ENCODE measurements at places on chromosomes 1 and 21. TPM values are rescaled to one million over a fixed set of nuclear protein-coding genes. Genes with fewer than 3 reads are reported as not detected.

DNA sequence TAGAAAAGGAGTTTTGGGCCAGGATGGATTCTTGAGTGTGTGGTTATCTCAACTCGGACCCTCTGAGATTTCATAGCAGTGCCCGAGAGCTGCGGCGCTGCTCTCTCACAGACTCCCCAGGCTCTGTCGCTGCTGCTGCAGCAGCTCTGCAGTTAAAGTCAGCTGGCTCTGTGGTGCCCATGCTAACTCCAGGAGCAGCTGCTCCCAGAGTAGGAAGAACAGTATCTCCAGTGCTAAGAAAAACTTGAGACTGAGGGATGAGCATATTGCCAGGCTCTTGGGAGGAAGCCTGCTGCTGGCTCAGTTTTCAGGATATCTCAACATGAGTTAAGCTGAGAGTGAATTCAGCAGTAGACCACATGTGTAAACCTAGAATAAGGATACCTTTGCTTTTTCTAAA lies 4.5 kb downstream of the LCE2D start:
- no peaks in the 10 kb centered on the region for H3K4me1 ChIP-seq
- H3K36me3 ChIP-seq: no peaks in the 10 kb centered on the region
- no peak overlapping the region for H3K27ac ChIP-seq
- H3K4me3 ChIP-seq: no peak overlapping the region

DNA sequence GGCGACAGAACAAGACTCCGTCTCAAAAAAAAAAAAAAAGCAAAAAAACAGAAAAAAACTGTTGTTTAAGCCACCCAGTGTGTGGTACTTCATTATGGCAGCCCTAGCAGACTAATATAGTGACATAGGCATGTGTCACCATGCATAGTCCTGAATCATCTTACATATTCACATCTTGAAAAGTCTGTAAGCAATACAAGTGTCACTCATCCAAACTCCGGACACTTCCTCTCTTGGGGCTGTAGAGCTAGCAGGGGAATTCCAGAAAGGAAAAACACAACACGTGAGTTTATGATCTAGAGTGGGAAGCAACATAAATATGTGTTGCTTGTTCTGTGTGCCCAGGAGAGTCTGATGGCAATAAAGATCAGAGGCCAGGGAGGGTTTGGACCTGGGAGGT lies 81.6 kb upstream of the KCNE2 start:
- H3K27me3 ChIP-seq: no peaks in the 10 kb centered on the region
- no peak for DNase-seq
- H3K27ac ChIP-seq: no peak overlapping the region
- H3K4me1 ChIP-seq: no peaks in the 10 kb centered on the region
- no peak overlapping the region for H3K4me3 ChIP-seq

- no peak overlapping the region for H3K27ac ChIP-seq
- DNase-seq: no peak
- H3K4me3 ChIP-seq: no peak overlapping the region
- no peaks in the 10 kb centered on the region for H3K27me3 ChIP-seq
- H3K4me1 ChIP-seq: no peaks in the 10 kb centered on the region
- no peaks in the 10 kb centered on the region for H3K36me3 ChIP-seq
These were observed 50.7 kb downstream of the VAV3 start for GRCh38 chr1:107914119-107914765.

Gene SLC44A3
- 1.3 TPM for polyA plus RNA-seq

Gene CDA
- 2.9 TPM for polyA plus RNA-seq

Gene HHIPL2
- 0.06 TPM for polyA plus RNA-seq

- DNase-seq: no peak
- no peak overlapping the region for H3K4me3 ChIP-seq
- peaks cover 15% of the 10 kb centered on the region for H3K4me1 ChIP-seq
- no peak overlapping the region for H3K27ac ChIP-seq
These were observed 7.5 kb downstream of the KDM5B start for GRCh38 chr1:202800742-202801141.

GRCh38 chr1:243447844-243448243 lies 192.0 kb downstream of the SDCCAG8 start:
- no peak overlapping the region for H3K4me3 ChIP-seq
- H3K36me3 ChIP-seq: no peaks in the 10 kb centered on the region
- H3K4me1 ChIP-seq: peaks cover 23% of the 10 kb centered on the region
- DNase-seq: no peak
- H3K27ac ChIP-seq: no peak overlapping the region
- H3K27me3 ChIP-seq: no peaks in the 10 kb centered on the region

DNA sequence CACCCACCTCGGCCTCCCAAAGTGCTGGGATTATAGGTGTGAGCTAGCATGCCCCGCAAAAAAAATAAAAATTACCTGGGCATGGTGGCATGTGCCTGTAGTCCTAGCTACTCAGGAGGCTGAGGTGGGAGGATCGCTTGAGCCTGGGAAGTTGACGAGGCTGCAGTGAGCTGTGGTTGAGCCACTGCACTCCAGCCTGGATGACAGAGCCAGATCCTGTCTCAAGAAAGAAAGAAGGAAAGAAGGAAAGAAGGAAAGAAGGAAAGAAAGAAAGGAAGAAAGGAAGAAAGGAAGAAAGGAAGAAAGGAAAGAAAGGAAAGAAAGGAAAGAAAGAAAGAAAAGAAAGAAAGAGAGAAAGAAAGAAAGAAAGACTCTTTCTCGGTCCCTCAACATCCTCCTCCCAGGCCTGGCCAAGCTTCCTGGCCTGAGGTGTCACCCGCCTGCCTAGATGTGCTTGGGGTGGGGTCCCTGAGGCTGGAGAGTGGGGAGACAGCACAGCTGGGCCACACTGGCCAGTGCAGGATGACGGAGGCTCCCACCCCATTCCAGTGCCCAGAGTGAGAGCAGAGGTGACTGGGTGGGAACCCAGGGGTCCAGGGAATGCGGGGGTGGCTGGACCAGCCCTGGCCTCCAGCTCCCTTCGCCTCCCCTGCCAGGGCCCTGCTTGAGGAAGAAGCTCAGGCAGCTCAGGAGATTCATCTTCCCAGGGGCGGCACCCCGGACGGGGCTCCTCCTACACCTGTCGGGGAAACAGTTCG lies 10.2 kb upstream of the GNB1 start:
- H3K4me3 ChIP-seq: no peak overlapping the region
- no peak for DNase-seq
- H3K36me3 ChIP-seq: no peaks in the 10 kb centered on the region
- H3K27ac ChIP-seq: no peak overlapping the region
- H3K27me3 ChIP-seq: no peaks in the 10 kb centered on the region
- peaks cover 4% of the 10 kb centered on the region for H3K4me1 ChIP-seq

GRCh38 chr1:218575856-218576255 lies 230.7 kb downstream of the TGFB2 start:
- no peak for DNase-seq
- H3K27ac ChIP-seq: no peak overlapping the region
- no peaks in the 10 kb centered on the region for H3K4me1 ChIP-seq
- no peaks in the 10 kb centered on the region for H3K36me3 ChIP-seq
- no peak overlapping the region for H3K4me3 ChIP-seq

DNA sequence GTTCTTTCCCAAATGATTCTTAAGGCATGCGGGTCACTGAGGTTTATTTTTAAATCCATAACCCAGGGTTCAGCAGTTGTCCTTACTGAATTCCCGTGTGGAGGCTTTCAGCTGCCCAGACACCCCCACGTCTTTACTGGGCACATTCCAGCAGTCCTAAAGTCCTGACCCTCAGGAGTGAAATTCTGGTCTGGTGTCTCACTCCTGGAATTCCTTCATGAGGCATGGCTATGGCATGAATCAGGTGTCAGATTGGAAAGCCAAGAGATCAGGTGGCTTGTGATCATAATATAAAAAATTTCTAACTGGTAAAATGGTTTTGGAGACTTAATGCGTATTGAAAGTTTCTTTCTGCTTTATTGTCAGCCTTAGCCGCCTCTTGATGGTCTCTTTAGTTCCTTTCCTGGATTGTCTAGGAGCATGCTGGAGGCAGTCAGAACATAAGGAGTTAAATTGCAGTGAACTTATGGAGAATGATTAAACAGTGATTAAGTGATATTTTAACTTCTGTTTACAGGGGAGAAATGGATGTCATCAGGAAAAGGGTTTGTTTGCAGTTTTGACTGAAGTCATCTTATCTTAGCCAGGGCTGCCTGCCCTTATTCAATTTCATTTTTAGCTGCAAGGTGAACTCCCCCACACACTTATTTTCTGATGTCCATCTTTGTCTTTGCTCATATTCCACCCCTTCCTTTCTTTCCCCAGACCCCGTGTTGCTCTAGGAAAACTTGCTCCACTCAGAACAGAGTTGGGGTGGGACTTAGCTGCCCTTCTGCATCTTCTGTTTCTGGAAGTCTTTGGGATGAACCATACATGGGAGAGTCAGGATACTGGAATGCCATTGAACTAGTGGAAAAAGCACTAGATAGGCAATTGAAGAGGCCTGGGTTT lies 25.7 kb upstream of the MACF1 start:
- no peaks in the 10 kb centered on the region for H3K27me3 ChIP-seq
- H3K4me3 ChIP-seq: no peak overlapping the region
- peaks cover 9% of the 10 kb centered on the region for H3K4me1 ChIP-seq
- no peaks in the 10 kb centered on the region for H3K36me3 ChIP-seq
- peak overlapping the region; percentile 59 for H3K27ac ChIP-seq

DNA sequence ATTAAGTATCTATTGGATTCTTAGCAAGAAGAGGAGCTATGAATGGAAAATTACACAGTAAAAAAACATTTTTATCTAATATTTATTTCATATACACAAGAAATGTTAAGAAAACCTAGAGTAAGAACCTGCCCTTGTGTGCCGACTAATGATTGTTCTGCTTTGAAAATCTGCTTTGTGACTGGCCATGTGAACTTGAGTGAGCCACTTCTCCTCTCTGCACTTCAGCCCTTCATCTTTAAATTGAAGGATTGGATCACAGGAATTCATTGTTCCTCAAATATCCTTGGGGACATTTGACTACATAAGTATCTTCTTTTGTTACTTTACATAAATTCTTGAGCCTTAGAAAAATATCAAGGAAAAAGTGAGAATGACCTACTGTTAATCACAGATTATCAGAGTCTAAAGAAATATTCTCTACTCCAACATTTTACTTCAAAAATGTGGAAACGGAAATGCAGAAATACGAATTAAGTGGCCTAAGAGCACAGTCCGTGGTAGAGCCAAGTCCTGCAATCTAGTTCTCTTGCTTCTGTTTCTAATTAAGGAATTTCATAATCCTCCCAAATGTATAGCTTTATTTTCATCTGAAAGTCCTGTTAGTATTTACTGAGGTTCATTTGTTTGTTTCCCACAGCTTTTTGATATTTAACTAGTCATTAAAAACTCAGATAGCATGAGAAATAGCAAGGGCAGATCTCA lies 46.3 kb upstream of the SAMSN1 start:
- no peak overlapping the region for H3K4me3 ChIP-seq
- no peak overlapping the region for H3K27ac ChIP-seq
- no peaks in the 10 kb centered on the region for H3K27me3 ChIP-seq
- H3K4me1 ChIP-seq: no peaks in the 10 kb centered on the region
- no peak for DNase-seq

Gene ZBTB21
- 2.5 TPM for polyA plus RNA-seq

Gene FCGR1A
- polyA plus RNA-seq: 2.7 TPM

DNA sequence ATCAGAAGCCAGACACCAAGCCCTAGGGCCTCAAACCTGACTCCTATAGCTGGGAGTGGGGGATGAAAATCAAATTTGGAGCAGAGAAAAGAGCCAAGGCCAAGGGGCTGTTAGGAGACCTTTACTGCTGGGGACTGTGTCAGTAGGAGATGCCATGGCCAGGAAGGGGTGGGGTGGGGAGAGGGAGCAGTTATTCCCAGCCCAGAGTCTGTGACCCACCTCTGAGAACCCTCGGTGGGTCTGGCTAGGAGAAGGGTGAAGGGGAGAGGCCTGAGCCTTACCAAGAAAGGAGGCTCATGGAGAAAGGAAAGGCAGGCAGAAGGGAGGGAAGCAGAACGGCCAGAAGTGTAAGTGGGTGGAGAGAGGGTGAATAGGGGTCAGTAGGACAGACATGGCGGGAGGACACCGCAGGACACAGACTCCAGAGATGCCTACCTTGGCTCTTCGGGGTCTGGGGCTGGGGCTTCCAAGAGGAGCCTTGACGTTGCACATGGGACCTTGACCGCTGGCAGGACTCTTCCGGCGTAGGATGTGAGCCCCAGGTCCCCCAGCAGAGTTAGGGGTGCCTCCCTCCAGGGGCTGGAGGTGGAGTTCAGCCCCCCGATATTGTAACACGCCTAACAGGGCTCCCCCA lies 1.2 kb downstream of the ADAMTS4 start:
- H3K27me3 ChIP-seq: no peaks in the 10 kb centered on the region
- peak overlapping the region; percentile 99 for H3K27ac ChIP-seq
- H3K4me3 ChIP-seq: peak overlapping the region; percentile 62
- peaks cover 5% of the 10 kb centered on the region for H3K36me3 ChIP-seq
- no peak for DNase-seq

Gene S100A7
- not detected for polyA plus RNA-seq

DNA sequence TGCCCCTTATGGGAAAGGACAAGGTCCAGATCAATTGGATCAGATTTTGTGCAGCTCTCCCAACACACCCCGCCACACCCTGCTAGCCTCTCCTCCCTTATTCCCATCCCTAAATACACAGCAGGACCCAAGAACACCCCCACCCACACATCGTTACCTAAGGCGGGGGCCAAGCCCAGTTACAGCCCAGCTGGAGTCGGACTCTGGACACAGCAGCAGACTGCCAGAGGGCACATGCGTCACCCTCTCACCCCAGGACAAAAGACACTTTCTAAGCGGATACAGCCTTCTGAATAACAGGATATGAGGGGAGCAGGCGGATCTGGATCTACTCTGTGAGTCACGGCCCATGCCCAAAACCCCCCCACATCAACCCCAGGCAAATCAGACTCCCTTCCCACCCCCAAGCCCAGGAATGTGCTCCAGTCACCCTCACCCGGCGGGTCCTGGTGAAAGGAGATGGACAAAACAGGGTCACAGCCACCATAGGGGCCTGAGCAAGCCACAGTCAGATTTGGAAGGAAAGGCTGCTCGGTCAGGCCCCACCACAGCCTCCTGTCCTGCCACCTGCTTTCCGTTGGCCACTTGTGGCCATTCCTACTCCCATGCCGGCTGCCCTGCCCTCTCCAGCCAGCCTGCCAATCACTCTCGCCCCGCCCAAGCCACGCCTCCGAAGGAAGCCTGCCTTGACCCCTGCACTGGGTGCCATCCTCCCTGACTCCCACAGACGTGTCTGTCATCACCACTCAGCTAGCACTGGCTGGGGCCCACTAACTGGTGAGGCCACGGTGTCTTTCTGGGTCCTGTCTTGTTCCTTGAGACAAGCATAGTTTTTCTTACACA lies 4.0 kb downstream of the S100A16 start:
- peak overlapping the region; percentile 93 for H3K27ac ChIP-seq
- H3K36me3 ChIP-seq: peaks cover 10% of the 10 kb centered on the region
- H3K4me3 ChIP-seq: peak overlapping the region; percentile 46

Gene GJA8
- not detected for polyA plus RNA-seq

- H3K4me3 ChIP-seq: peak overlapping the region; percentile 82
- no peaks in the 10 kb centered on the region for H3K36me3 ChIP-seq
- DNase-seq: peak; percentile 57
- no peaks in the 10 kb centered on the region for H3K27me3 ChIP-seq
- H3K4me1 ChIP-seq: peaks cover 15% of the 10 kb centered on the region
These were observed 1.1 kb downstream of the AKT3 start for GRCh38 chr1:243848858-243849420.

Gene MFAP2
- 1.4 TPM for polyA plus RNA-seq

- DNase-seq: no peak
- no peak overlapping the region for H3K27ac ChIP-seq
- no peaks in the 10 kb centered on the region for H3K36me3 ChIP-seq
- H3K27me3 ChIP-seq: no peaks in the 10 kb centered on the region
- no peaks in the 10 kb centered on the region for H3K4me1 ChIP-seq
- H3K4me3 ChIP-seq: no peak overlapping the region
These were observed 308.1 kb upstream of the LYPLAL1 start for GRCh38 chr1:218865591-218865990.

Data from heart left ventricle (tissue), 16 donors.